Gastrocnemius medialis (tissue), 4 donors: ENCODE measurements at places on chromosomes 4 and X. TPM values are rescaled to one million over a fixed set of nuclear protein-coding genes. Genes with fewer than 3 reads are reported as not detected.

Gene TAB3
- total RNA-seq: 20.5 TPM

Gene MAGEA8
- not detected for total RNA-seq

GRCh38 chr4:40265910-40266274, 69.1 kb downstream of the RHOH start:
- no peaks in the 10 kb centered on the region for H3K36me3 ChIP-seq
- no peak overlapping the region for H3K27ac ChIP-seq
- H3K4me3 ChIP-seq: no peak overlapping the region
- H3K4me1 ChIP-seq: no peaks in the 10 kb centered on the region
- no peak for DNase-seq

- no peak overlapping the region for H3K4me3 ChIP-seq
- no peak overlapping the region for H3K27ac ChIP-seq
Measured at GRCh38 chr4:120769227-120769626, 153.3 kb downstream of the PRDM5 start.

GRCh38 chr4:89488736-89489135, 181.1 kb upstream of the GPRIN3 start:
- H3K27ac ChIP-seq: no peak overlapping the region
- no peaks in the 10 kb centered on the region for H3K36me3 ChIP-seq
- no peak overlapping the region for H3K4me3 ChIP-seq
- H3K4me1 ChIP-seq: no peaks in the 10 kb centered on the region
- no peak for DNase-seq
- no peaks in the 10 kb centered on the region for H3K27me3 ChIP-seq
